ENCODE measurements at places on chromosomes 6 and 20. TPM values are rescaled to one million over a fixed set of nuclear protein-coding genes. Genes with fewer than 3 reads are reported as not detected.

RAMACL gene
- 2.4 TPM for total RNA-seq

RPP40 gene
- 20.2 TPM for total RNA-seq

FGD2 gene
- total RNA-seq, result not detected

RNF217 gene
- total RNA-seq, result 8.8 TPM

COX4I2 gene
- not detected for total RNA-seq

RIPPLY2 gene
- not detected for total RNA-seq

THBD gene
- 32.7 TPM for total RNA-seq

DLGAP4 gene
- total RNA-seq, result 8.1 TPM

COL19A1 gene
- total RNA-seq, result not detected

HDGFL1 gene
- total RNA-seq, result not detected

AVP gene
- not detected for total RNA-seq

TDRD6 gene
- total RNA-seq, result not detected

CST1 gene
- total RNA-seq, result 6.2 TPM
